Umbilical cord (tissue), 2 donors: ENCODE measurements at places on chromosomes 16 and 17. TPM values are rescaled to one million over a fixed set of nuclear protein-coding genes. Genes with fewer than 3 reads are reported as not detected.
A peak's percentile ranks its signal among the peaks of the same experiment; 100 is the strongest.

- DNase-seq, result peak; percentile 33
Observed at GRCh38 chr16:1863681-1864460, 8.1 kb downstream of the MEIOB start.

- DNase-seq, result peak; percentile 7
Observed at GRCh38 chr16:68889508-68890150, 46.3 kb downstream of the TANGO6 start.

GRCh38 chr16:86549076-86549892, 5.8 kb downstream of the MTHFSD start:
- no peak for DNase-seq

GRCh38 chr17:17206124-17206912, at the start of gene PLD6:
Gene PLD6, minus strand, starts transcription at chr17:17206333. Its CDS starts 47 bp downstream, at chr17:17206286.
- DNase-seq, result peak; percentile 23

GRCh38 chr17:35372846-35373533, 431 bp downstream of the SLFN11 start:
- DNase-seq, result peak; percentile 35

DNA sequence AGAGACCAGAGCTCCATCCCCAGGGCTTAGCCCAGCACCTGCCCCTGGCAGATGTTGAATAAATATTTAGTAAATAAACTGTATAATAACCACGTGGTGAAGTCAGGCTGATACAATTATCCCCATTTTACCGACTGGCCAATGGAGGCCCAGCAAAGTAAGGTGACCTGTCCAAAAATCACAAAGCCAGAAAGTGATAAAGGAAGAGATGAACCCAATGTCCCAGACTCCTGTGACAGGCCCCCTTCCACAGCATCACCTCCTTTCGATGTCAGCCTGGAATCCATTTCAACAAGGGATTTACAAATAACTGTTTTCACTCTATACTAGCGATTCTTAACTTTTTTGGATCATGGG, 5.5 kb downstream of the TVP23A start:
- no peak for DNase-seq

- DNase-seq, result no peak
Observed at GRCh38 chr16:50671644-50672260, 9.4 kb downstream of the SNX20 start.

- DNase-seq, result no peak
Observed at GRCh38 chr16:15996432-15997109, 47.2 kb downstream of the ABCC1 start.

DNA sequence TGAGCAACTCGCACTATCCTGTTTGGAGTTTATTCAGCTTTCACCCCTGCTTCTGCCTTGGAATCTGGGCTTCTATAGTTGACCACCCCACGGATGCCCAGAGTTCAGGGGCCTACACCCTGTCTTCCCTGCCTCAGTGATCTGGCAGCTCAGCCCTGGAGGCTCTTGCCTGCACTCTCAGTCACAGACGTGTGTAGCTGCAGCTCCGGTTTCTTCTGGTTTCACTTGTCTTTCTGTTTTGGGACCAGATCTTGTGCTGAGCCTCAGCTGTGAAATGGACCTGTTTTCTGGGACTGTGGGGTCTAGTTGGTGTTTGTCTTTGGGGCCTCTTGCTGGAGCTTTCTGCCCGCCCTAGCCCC, 5.8 kb downstream of the GPT2 start:
- DNase-seq, result no peak

- no peak for DNase-seq
Observed at GRCh38 chr17:7107012-7107754, 7.4 kb downstream of the ASGR2 start.

DNA sequence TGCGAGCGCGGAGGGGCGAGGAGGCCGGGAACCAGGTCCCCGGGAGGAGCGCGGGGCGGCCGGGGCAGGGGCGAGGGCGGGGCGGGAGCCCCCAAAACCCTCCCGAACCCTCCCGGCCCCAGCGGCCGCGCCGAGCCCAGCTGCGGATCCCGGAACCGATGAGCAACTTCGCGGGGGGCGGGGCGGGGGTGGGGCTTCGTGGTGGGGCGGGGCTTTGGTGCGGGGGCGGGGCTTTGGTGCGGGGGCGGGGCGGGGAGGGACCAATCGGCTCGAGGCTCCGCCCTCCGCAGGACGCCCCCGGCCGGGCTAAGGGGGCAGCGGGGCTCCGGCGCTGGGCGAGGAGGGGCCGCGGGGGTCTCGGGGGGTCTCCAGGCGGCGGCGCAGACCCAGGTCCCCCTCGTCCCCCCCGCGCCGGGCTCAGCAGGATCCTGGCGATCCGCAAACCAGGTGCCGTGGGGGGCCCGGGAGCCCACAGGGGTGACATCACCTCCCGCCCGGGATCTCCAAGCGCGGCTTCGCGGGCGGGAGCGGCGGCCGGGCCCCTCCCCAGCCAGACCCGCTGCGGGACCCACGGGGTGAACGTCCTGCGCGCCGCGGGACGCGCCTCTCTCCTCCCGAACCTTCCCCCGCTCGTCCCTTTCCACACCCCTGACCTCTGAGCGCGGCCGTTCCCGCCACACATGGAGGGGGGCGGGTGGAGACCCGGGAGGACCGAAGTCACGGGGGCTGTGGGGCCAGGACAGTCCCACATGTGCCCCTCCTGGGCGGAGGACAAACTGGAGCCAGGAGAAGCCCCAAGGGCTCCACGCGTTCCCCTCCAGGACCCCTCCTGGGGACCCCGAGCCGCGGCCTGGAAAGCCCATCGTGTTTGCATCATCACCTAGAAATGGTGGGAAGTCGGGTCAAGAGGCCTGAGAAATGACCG, at the start of gene ABR:
TSS of gene ABR (minus strand) at position 164 of the 925 bp plus-strand sequence. CDS start 254 bp downstream, outside the sequence.
- DNase-seq, result no peak

- no peak for DNase-seq
Observed at GRCh38 chr17:78563189-78564145, 13.7 kb downstream of the DNAH17 start.

DNA sequence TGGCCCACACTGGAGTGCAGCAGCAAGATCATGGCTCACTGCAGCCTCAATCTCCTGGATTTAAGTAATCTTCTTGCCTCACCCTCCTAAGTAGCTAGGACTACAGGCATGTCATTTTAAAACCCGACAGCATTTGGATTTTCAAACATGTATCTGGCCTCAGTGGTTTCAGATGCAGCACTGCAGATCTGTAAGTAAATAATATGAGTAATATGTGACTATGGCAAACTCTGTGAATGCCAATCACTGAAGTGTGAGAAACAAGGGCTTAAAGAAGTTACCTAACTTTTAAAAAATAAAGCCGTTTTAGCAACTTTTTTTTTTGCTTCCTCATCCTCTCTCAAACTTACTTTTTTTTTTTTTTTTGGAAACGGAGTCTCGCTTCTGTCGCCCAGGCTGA, 11.9 kb downstream of the CEP20 start:
- no peak for DNase-seq

DNA sequence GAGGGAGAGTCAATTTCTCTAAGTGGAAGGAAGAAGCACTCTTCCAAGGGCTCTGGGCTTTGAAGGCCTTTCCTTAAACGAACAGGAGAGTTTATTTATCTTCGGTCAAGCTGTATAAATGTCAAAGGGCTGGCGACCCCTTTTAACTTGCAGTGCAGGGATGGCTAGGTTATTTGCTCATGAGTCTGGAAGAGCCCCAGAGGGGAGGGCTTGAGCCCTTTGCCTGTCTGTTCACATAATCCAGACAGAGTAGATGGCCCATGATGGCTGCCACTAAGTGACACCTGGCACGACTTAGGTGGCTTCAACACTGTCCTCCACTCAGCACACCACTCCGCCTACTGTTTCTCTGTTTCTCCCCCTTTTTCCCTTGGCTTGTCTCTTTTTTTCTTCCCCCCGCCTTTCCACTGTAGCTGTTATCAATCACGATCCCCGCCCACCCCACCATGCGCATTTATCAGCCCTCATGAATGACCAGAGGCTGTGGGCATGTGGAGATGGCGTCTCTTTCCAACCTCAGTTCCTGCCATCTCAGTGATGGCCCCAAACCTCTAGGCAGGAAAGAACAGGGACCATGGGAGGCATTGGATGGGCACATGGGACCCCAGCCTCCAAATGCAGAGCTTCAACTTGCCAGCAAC, 408.7 kb upstream of the TNRC6C start:
- DNase-seq, result no peak

DNA sequence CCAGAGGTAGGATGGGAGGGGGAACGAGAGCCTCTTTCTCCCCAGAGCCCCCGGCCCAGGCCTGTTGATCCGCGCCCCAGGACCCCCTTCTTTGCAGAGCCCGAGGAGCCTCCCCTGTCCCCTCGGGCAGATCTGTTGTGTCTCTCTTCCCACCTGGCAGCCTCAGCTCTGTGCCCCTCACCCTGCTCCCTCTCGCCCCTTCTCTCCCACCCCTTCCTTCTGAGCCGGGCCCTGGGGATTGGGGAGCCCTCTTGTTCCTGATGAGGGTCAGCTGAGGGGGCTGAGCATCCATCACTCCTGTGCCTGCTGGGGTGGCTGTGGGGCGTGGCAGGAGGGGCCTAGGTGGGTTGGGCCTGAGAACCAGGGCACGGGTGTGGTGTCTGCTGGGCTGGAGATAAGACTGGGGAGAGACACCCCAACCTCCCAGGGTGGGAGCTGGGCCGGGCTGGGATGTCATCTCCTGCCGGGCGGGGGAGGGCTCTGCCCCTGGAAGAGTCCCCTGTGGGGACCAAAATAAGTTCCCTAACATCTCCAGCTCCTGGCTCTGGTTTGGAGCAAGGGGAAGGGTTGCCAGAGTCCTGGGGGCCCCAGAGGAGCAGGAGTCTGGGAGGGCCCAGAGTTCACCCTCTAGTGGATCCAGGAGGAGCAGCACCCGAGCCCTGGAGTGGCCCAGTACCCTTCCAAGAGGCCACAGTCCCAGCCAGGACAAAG, 65.4 kb downstream of the MRC2 start:
- DNase-seq, result no peak

GRCh38 chr17:38619937-38620550, 14.3 kb upstream of the SRCIN1 start:
- no peak for DNase-seq

- peak; percentile 52 for DNase-seq
Observed at GRCh38 chr16:72537664-72538063, 365.7 kb upstream of the PMFBP1 start.

- DNase-seq, result no peak
Observed at GRCh38 chr17:65035191-65035590, 21.3 kb downstream of the GNA13 start.

- no peak for DNase-seq
Observed at GRCh38 chr17:29956225-29956624, 14.8 kb downstream of the EFCAB5 start.

- no peak for DNase-seq
Observed at GRCh38 chr16:65200857-65201256, 79.0 kb upstream of the CDH11 start.

- DNase-seq, result peak; percentile 98
Observed at GRCh38 chr17:57892820-57893595, 43.2 kb upstream of the MRPS23 start.

DNA sequence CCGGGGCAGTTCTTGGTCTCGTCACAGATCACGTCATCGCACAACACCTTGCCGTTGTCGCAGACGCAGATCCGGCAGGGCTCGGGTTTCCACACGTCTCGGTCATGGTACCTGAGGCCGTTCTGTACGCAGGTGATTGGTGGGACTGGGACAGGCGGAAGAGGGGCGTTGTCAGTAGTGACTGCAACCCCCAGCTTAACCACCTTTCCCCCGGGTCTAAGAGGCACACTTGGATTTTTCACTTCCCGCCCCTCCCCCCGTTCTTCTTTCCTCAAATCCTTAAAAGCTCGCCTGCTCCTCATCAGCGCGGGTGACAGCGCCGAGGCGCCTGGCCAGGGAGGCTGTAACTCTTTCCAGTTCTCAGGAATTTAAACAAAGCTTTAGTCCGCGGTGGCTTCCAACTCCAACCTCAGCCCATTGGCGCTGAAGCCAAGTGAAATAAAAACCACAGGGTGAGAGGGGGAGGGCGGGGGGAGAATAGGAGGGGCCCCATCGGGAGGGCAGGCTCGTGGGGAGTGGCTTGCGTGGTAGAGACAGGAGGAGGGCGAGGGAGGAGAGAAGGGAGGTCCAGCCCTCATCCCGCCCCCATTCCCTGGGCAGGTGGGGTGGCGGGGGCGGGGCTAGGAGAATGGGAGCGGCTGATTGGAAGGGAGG, 1.5 kb downstream of the COL1A1 start:
- peak; percentile 96 for DNase-seq

GRCh38 chr16:86761111-86762031, 183.0 kb downstream of the FOXL1 start:
- DNase-seq, result peak; percentile 69

GRCh38 chr17:28536532-28537218, 15.7 kb downstream of the UNC119 start:
- no peak for DNase-seq

DNA sequence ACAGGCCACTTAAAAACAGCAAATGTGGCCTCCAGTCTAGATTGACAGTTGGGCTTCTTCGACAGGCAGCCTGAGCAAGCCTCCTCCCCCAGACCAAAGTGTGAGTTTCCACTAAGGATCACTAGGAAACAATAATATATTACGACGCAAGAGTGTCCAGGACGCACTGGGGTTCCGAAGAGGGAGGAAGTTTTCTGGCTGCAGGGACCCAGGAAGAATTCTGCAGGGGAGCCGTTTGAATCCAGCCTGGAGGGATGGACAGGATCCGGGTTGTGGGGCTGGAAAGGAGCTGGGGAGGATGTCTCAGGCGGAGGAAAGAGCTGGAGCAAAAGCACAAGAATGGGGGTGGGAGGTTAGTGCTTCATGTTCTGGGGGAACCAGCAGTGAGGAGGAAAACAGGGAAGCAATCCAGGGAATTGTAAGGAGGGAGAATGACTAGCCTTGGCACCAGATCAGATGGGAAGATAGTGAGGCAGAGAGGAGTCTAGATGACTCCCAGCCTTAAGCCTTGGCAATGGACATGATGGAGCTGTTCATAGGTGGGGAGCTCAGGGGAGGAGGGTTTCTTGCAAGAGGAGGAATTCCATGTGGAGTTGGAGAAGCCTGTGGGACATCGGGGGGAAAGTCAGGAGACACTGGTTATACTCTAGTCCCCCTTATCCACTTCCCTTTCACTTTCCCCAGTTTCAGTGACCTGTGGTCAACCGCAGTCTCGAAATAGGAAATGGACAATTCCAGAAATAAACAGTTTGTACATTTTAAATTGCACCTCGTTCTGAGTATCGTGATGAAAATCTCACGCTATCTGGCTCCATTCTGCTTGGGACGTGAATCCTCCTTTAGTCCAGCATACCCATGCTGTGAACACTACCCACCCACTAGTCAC, 26.6 kb downstream of the NGFR start:
- peak; percentile 56 for DNase-seq

- DNase-seq, result peak; percentile 56
Observed at GRCh38 chr16:58127033-58127556, 2.1 kb downstream of the CFAP20 start.

- no peak for DNase-seq
Observed at GRCh38 chr16:31298958-31299357, 39.2 kb downstream of the ITGAM start.

Gene TCAP
- 0.24 TPM for total RNA-seq

Gene TEKT5
- not detected for total RNA-seq

Gene LUC7L3
- 62.4 TPM for total RNA-seq

Gene RNF43
- total RNA-seq, result 3.6 TPM

Gene NPTX1
- total RNA-seq, result 0.48 TPM

Gene EFCAB13
- total RNA-seq, result 41.2 TPM

Gene CCNF
- total RNA-seq, result 6.3 TPM

Gene C17orf67
- 0.48 TPM for total RNA-seq

Gene ENPP7
- 0.48 TPM for total RNA-seq

Gene CLEC18C
- total RNA-seq, result 0.96 TPM

Gene LDHD
- total RNA-seq, result 0.48 TPM

Gene CCL3
- total RNA-seq, result 52.0 TPM
